ENCODE measurements at places on chromosomes 3 and 15. TPM values are rescaled to one million over a fixed set of nuclear protein-coding genes. Genes with fewer than 3 reads are reported as not detected.

DNA sequence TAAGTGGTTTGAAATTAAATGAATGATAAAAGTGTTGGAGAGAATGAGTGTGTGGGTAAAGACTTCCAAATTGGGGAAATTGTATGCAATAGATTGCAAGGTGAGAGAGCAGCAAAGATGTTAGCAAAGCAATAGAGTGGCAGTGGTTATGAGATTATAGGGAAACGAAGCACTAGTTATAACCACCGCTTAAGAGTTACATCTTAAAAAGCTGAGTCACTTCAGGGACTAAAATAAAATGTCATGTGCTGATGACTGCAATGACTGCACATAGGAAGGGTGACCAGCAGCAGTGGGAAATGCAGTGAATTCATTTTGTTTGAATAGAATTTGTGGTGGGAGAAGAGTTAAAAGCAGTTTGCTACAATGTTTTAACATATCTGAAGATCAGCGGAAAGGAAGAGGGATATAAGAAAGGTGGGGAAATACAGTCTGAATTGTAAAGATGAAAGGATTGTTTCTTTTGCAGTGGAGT lies 127.3 kb downstream of the RAP2B start:
- DNase-seq, result peak; percentile 38

GRCh38 chr3:118227191-118227590 lies 807.5 kb downstream of the IGSF11 start:
- DNase-seq, result no peak

- no peak for DNase-seq
These were observed 106.1 kb downstream of the FILIP1L start for GRCh38 chr3:100008081-100008698.

DNA sequence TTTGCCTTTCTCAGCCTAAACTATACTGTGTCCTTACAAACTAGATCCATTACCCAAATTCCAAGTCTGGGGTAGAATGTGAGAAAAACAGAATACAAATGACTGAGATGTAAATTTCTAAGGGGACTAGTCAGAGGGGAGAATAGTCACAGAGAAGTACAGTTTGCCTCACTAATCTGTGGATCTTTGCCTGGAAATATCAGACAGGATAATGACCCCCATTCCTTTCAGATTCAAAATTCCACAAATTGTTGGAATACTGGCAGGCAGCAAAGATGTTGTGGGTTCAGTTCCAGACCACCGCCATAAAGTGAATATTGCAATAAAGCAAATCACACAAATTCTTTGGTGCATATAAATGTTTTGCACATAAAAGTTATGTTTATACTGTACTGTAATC lies 762.8 kb upstream of the NR2F2 start:
- no peak for DNase-seq

GRCh38 chr3:64291345-64291744 lies 66.1 kb upstream of the PRICKLE2 start:
- DNase-seq, result peak; percentile 93

DNA sequence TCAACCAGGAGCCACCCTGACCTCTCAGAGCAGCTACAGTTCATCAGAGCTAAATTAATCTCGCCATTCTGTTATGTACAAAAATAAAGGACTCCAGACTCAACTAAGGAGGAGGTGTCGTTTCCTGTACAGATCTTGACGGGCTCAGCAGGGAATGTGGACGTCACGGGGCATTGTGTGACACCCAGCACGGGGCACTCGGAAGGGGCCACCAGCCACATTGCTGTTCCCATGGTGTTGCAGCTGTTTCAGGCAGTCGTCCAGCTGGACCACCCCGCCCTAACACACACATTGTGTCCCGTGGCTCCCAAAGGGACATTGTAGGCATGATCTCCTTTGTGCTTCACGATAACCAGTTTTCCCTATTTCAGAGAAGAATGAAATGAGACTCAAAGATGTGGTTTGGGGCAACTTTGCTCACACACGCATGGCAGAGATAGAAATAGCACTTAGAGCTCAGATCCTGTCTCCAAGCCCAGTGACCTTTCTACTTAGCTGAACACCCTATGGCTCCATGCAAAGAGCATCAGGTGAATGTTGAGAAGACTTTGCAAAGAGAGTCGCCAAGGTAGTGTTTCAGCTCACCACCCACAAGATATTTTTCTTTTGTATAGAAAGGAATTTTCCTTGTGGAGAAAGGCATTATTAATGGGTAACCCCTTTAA lies 5.5 kb downstream of the SSUH2 start:
- DNase-seq, result no peak

DNA sequence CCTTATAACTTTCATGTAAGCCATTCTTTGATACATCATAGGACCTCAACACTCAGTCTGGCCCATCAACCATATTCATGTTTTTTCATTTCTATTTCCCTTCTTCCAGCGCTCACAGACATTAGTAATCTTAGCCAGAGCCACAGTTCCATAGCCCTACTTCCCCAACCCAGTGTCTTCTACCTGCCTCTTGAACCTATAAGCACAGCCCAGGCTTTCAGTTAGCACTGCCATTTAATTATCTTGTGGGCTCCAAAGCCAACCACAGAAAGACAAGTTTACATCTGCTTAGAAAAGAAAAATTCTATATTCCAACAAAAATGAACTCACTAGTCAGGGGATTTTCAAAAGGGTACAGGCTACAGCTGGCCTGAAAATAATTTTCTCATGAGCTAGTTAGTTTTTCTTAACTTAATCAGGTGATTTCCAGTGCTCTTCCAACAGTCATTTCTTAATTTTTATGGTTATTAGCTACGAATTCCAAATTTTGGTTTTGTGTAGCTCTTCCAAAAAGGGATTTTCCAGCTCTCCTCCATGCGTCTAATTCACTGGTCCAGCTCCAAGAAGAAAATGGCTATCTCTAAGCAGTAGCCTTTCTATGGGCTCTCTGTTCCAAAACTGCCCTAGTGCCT lies 13.7 kb downstream of the CD200 start:
- DNase-seq, result no peak

DNA sequence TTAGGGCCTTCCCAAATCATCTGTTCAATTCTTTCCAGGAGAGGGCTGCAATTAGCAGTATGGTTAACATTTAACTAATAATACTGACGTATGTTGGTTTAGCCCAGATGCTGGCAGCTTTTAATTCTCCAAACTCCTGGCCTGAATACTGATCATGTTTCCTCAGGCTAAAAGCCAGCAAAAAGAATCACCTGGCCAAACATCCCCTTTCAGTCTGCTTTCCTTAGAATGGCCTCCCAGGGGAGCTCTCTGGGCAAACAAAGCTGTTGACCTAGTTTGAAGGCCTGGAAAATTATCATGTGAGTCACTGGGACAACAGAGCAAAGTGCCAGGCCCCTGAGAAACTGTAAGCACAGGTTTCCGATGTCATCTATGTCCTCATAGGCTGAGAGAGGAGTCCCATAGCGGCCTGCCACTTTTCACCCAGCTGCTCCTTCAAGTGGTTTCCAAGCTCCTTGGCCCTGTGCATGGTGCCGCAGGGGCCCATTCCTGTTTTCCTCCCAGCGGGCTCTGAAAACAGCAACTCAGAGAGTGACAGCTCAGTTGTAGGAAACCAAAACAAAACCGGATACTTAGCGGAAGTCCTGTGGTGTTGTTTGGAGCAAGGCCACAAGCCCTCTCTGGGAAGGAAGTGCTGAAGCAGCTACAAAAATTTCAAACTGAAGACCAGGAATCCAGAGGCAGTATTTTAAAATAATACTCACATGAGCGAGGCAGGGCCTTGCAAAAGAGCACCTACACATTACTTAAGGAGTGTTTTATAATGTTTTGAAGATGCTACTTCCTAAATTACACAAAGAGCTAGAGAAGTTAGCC lies 36.5 kb upstream of the RAB11A start:
- peak; percentile 77 for DNase-seq

DNA sequence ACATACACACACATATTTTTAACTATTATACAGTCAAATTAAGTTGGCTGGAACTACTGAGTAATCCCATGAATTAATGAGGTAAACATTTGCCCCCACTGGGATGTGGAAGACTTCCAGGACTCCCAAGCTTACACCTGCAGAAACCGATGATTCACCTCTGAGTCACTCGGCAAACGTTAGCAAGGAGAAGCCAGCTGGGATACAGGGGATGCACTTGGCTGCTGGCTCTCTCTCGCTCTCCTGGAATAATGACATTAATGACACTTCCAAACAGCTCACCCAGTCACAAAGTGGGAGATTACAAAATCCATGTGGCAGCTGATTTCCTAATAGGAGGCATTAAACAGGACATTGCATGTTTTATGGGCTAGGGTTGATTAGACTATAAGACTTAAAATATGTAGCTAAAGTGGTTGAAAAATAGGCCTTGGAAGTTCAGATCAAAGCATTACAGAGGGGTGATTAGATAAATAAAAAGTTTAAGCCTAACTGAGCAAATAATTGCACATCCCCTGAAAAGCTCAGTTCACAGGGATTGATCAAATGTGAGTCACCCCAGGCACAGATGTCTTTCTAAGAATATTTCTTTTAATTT lies 500.9 kb downstream of the SOX2 start:
- peak; percentile 98 for DNase-seq

- no peak for DNase-seq
These were observed 116.7 kb downstream of the LRIG1 start for GRCh38 chr3:66383998-66384745.

- peak; percentile 9 for DNase-seq
These were observed 188.6 kb upstream of the PDZRN3 start for GRCh38 chr3:73813291-73813690.

DNA sequence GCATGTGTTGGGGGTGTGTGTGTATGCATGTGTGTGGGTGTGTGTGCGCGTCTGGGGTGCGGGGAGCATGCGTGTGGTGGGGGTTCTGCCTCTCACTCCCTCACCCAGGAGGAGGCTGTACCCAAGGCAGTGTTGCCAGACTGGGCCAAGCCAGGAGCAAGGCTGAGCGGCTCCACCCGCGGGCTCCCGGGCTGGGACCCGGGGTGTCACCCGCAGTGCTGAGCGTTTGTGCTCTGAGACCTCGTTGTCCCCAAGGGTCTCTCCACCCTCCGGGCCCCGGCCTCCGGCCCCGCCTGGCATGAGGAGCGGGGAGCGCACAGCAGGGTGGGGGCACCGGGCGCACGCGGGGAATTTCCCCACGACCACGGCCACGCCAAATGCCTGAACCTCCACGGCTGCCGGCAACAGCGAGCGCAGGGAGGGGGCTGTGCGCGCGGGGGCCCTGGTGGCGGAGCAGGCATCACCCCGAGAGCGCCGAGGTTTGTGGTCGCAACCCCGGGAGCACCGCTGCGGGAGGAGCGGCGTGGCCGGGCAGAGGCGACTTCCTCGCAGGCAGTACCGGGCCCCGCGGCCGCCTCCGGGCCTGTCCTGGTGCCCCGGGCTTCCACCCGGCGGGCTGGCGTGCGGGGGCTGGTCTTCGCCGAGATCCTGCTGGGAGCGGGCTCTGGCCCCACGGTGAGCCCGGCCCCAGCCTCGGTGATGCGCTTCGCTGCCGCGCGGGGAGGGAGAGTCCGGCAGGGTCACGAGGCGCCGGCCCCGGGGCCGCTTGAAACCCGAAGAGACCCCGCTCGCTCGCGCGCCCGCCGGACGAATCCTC lies 7.4 kb upstream of the OCA2 start:
- DNase-seq, result no peak

CKMT1B gene
- total RNA-seq, result 47.5 TPM

GTPBP8 gene
- 31.8 TPM for total RNA-seq

C2CD4A gene
- not detected for total RNA-seq

GRK7 gene
- under 0.01 TPM for total RNA-seq

PSTPIP1 gene
- 3.3 TPM for total RNA-seq

ACKR2 gene
- total RNA-seq, result 0.67 TPM

SUSD5 gene
- 0.33 TPM for total RNA-seq
